Activated naive CD8-positive, alpha-beta T cell treated with anti-CD3 and anti-CD28 coated beads for 36 hours (primary cell): ENCODE measurements at places on chromosomes 4 and X. TPM values are rescaled to one million over a fixed set of nuclear protein-coding genes. Genes with fewer than 3 reads are reported as not detected.

Gene TRIM75
- not detected for total RNA-seq

Gene PCDH18
- total RNA-seq = 0.04 TPM

Gene XAGE2
- total RNA-seq = not detected

Gene SPANXD
- total RNA-seq = not detected

Gene TLR2
- total RNA-seq = 1.1 TPM

- H3K4me3 ChIP-seq = no peak overlapping the region
- H3K27me3 ChIP-seq = no peaks in the 10 kb centered on the region
- no peak for DNase-seq
Measured at GRCh38 chrX:11040996-11041395, 70.1 kb upstream of the HCCS start.

GRCh38 chr4:186752325-186752724 lies 28.7 kb upstream of the FAT1 start:
- DNase-seq = no peak
- H3K36me3 ChIP-seq = no peaks in the 10 kb centered on the region
- H3K27me3 ChIP-seq = no peaks in the 10 kb centered on the region
- no peak overlapping the region for H3K4me3 ChIP-seq

- H3K4me1 ChIP-seq = peaks cover 25% of the 10 kb centered on the region
- no peaks in the 10 kb centered on the region for H3K27me3 ChIP-seq
- H3K4me3 ChIP-seq = no peak overlapping the region
- no peaks in the 10 kb centered on the region for H3K36me3 ChIP-seq
Measured at GRCh38 chr4:101229116-101229515, 118.2 kb downstream of the PPP3CA start.

- no peak for DNase-seq
- H3K36me3 ChIP-seq = no peaks in the 10 kb centered on the region
- no peaks in the 10 kb centered on the region for H3K27me3 ChIP-seq
- H3K27ac ChIP-seq = no peak overlapping the region
- H3K4me3 ChIP-seq = no peak overlapping the region
Measured at GRCh38 chrX:150308041-150308440, 55.1 kb upstream of the MAMLD1 start.

GRCh38 chr4:39635023-39635422 lies 3.6 kb downstream of the SMIM14 start:
- no peak overlapping the region for H3K4me3 ChIP-seq
- peaks cover 39% of the 10 kb centered on the region for H3K4me1 ChIP-seq
- no peak overlapping the region for H3K27ac ChIP-seq
- H3K36me3 ChIP-seq = no peaks in the 10 kb centered on the region

DNA sequence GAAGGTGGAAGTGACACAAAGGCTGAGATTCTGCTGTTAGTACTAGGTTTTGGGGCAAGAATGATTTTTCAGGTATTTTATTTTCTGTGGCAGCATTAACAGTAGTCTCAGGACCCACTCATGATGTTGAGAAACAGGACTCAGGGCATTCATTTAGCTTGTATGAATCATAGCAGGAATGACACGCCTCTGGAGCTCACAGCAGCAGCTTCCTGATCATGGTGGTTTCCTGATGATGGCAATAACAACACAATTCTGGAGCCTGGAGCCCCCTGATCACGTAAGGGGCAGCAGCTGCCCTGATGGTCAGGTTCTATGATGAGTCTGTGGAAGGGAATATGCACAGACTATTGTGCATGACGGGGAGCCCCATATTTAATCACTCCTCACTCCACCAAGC lies 47.0 kb downstream of the TASL start:
- H3K4me1 ChIP-seq = no peaks in the 10 kb centered on the region
- no peak for DNase-seq
- H3K36me3 ChIP-seq = no peaks in the 10 kb centered on the region

GRCh38 chr4:1232661-1233621 lies 16.0 kb downstream of the CTBP1 start:
- no peak for DNase-seq
- H3K27me3 ChIP-seq = no peaks in the 10 kb centered on the region
